ENCODE measurements at places on chromosomes 3 and 15.

DNA sequence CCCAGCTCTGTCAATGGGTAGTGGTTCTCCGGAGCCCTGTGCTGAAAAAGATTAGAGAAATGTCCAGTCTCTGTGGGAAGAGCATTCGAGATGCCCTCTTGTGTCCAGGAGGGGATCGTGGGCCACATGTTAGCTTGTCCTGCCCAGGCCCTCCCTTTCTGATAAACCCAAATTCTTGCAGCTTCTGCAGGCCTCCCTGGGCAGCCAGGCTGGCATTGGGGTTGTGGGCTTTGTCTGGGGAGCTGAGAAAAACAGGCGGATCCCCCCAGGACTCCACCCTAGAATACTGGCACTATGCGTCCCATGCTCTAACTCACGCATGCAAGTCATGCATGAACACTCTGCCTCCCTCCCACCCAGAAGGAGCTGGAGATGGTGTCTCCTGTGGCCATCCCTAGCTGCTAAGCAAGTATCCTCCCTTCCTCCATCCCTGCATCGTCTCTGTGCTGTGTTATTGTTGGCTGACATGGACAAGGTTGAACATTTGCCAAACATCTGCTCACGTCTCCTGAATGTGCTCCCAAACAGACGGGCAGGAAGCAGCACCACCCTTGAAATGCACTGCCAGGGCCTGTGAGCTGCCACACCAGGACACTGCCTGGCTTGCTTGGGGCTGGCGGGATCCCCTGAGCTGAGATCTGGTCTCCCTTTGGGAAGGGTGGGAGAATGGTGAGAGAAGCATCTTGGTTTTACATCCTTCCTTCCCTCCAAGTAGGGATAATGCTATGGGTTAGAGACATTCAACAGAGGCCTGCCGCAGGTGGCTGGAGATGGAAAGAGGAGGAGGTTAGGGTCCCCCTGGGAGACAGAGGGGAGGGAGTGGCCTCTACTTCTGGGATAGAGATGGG, 26.5 kb downstream of the CFAP161 start:
- DNase-seq: peak; percentile 26

- no peak for DNase-seq
These were observed 54.1 kb downstream of the TP63 start for GRCh38 chr3:189685291-189685690.

DNA sequence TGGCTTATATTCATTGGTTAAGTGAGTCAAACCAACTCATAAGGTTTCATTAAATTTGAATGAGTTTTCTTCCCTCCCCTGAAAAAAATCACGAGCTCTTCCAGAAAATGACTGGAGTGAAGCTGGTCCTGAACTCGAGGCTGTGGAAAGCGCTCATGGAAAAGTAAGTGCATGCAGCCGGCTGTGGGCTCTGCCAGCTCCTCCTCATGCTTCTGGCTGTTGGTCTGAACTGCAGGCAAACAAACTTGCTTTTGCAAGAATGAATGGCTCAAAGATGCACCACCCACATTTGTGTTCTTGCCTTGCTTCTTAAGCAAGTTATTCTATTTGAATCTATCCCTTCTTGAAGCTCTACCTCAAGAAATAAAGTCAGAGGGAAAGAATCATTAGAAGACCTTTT, 6.2 kb downstream of the ETV5 start:
- DNase-seq: no peak

- DNase-seq: peak; percentile 82
These were observed 161.3 kb upstream of the TLE3 start for GRCh38 chr15:70259028-70259424.

GRCh38 chr3:129605203-129605921, 1.1 kb downstream of the PLXND1 start:
- peak; percentile 79 for DNase-seq

- DNase-seq: no peak
These were observed 28.9 kb downstream of the POLR2M start for GRCh38 chr15:57735431-57735830.

GRCh38 chr15:95610945-95611344, 719.6 kb upstream of the NR2F2 start:
- DNase-seq: no peak

GRCh38 chr3:162769564-162769963, 1273.0 kb downstream of the OTOL1 start:
- DNase-seq: peak; percentile 64

DNA sequence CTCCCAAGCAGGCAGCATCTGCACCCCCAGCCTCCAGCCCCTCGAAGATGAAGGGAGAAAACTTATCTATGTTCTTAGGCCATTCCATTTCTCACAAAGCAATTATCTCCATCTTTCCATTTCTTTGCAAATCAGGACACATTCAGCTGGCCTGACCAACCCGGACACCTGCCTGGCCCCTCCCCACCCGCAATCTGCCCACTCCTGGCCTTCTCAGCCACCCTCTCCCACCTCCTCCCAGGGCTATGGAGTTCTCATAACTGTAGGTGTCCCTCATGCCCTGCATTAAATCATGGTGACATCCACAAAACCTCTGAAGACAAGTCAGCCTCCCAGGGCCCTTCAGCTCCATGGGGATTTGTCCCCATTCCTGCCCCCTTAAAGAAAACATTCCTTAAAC, 119.3 kb downstream of the MEGF11 start:
- no peak for DNase-seq

DNA sequence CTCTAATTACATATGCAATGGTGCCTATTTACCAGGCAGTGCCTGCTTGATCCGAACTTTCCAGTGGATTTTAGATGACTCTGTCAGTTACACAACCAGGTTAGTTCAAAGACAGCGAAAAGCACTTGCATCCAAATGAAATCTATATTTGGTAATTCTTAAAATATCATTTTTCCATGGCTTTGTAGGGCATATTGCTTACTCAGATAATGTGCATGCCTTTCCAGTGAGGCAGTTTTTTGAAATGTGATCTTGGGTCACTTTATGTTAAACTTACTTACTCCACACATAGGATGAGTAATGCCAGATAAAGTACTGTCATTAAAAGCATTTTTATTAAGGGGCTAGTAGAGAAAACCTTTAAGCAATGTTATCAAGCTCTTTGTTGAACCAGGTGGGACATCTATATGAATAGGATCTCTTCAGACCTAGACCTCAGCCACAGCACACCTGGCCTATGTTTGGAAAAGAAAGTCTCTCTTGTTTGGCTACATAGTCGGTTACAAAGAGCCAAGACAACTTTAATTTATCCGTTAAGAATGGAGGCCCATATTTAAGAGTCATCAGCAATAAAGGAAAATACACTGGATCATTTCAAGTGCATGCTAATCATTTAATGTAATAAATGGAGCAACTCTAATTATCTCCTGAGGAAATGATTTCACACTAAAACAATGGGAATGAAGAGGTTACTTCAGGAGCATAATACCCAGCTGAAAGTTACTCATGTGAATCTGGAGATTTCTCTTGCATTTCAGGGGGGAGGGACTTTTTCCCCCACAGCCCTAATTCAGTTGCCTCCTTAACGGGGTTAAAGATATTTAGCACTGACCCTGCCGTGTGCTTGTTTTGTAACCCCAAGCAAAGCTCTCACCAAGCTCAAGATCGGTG, 56.3 kb upstream of the TMCO5A start:
- DNase-seq: peak; percentile 11

GRCh38 chr3:56781762-56782161, 20.0 kb downstream of the ARHGEF3 start:
- no peak for DNase-seq

All from DMS53 (cell line).